ENCODE measurements at places on chromosomes 4 and X.
A peak's percentile ranks its signal among the peaks of the same experiment; 100 is the strongest.

GRCh38 chr4:135249024-135249423 lies 1047.4 kb upstream of the PABPC4L start:
- no peaks in the 10 kb centered on the region for H3K27me3 ChIP-seq
- no peaks in the 10 kb centered on the region for H3K4me1 ChIP-seq
- no peaks in the 10 kb centered on the region for H3K36me3 ChIP-seq
- no peak for DNase-seq
- no peak overlapping the region for H3K27ac ChIP-seq

DNA sequence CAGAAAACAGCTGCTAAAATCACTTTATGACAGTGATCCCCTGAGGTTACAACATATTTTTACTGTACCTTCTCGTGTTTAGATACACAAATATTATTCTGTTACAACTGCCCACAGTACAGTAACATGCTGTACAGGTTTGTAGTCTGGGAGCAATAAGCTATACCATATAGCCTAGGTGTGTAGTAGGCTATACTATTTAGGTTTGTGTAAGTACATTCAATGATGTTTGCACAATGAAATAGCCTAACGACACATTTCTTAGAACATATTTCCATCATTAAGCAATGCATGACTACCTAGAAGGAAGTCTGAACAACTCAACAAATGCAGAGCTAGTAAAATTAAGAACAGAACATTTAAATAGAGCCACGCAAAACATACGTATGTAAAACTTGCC lies 112.7 kb downstream of the ZAR1 start:
- H3K4me3 ChIP-seq: no peak overlapping the region
- no peak overlapping the region for H3K27ac ChIP-seq
- H3K36me3 ChIP-seq: 0 out of 2 replicates have a peak, but pooled peaks cover 1% of the 10 kb centered on the region
- peak; percentile 25 for DNase-seq
- peaks cover 1% of the 10 kb centered on the region for H3K4me1 ChIP-seq

GRCh38 chr4:67897686-67898085 lies 13.9 kb upstream of the TMPRSS11D start:
- no peaks in the 10 kb centered on the region for H3K4me1 ChIP-seq
- DNase-seq: no peak
- H3K27ac ChIP-seq: no peak overlapping the region
- no peaks in the 10 kb centered on the region for H3K36me3 ChIP-seq

GRCh38 chr4:7650606-7651385 lies 216.1 kb upstream of the PSAPL1 start:
- H3K27ac ChIP-seq: no peak overlapping the region
- no peaks in the 10 kb centered on the region for H3K36me3 ChIP-seq
- no peak overlapping the region for H3K4me3 ChIP-seq
- H3K27me3 ChIP-seq: no peaks in the 10 kb centered on the region

GRCh38 chrX:9866633-9867032 lies 80.4 kb downstream of the SHROOM2 start:
- no peak for DNase-seq
- H3K36me3 ChIP-seq: no peaks in the 10 kb centered on the region
- H3K4me3 ChIP-seq: no peak overlapping the region
- no peak overlapping the region for H3K27ac ChIP-seq
- no peaks in the 10 kb centered on the region for H3K27me3 ChIP-seq

DNA sequence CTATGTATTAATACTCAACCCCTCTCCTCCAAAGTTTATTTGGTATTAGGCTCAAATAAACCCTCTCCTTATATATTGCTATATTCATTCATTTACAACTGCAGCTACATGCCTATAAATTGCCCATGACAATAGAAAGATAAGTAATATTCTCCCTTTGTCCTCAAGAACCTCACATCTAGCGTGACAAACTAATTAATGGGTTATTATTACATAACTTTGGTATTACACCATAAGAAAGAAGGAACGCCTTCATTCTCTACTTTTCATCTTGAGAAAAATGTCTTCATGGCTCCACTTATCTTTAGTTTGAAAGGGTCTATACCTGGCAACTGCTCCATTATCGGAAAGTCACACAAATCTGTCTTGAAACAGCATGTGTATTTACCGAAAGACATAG lies 157.7 kb upstream of the RASGEF1B start:
- H3K4me1 ChIP-seq: no peaks in the 10 kb centered on the region
- no peak for DNase-seq
- no peak overlapping the region for H3K27ac ChIP-seq
- no peaks in the 10 kb centered on the region for H3K27me3 ChIP-seq

DNA sequence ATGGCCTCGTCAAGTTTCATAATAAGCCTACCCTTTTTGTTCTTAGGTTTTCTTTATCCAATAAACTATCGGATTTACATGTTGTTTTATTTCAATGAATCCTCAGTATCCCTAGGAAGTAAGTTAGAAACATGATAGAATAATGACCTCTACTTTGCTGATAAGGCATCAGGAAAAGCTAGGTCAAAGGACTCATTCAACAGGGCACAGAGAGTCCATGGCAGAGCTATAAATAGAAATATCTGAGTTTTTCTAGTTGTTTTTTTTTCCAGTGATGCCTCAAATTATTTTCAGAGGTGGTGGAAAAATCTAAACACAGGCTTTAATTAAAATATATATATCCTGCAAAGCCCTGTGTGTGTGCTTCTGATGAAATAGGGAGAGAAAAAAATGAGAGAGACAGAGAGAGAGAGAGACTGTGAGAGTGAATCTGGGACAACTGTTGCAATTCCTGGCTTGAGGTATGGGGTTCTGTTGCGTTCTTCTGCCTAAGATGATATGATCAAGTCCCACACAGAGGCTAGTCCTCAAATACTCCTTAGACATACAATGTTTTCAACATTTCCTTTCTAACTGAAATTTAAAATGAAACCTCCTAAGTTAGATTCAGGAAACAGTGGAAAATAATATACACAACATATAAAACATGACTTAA lies 139.9 kb downstream of the HDX start:
- H3K4me1 ChIP-seq: no peaks in the 10 kb centered on the region
- H3K27me3 ChIP-seq: no peaks in the 10 kb centered on the region
- no peaks in the 10 kb centered on the region for H3K36me3 ChIP-seq
- peak; percentile 19 for DNase-seq

DNA sequence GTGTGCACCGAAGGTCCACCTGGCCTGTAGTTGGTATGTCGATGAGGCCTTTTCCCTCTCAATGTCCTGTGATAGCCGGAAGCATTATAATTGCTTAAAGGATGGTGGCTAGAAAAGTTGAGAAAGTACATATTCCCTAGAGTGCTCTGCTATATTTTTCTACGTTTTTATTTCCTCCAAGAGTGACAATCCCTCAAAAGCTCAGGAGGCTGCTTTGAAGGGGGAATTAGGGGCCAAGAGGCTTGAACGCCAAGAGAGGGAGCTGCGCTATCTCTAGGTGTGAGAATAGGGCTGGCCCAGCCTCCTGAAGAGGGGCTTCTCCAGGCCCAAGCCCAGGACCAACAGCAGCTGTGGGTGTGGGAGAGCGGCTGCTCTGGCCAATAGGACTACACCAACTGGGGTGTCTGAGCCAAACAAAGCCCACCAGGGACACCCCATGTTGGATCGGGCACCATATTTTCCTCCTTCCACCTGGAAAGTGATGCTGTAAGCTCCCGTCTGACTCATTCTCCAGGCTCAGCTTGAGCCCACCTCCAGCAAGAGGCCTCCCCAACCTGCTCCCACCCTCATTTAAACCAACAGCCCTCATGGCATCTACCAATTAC lies 124.0 kb downstream of the IRF2 start:
- DNase-seq: no peak
- H3K27ac ChIP-seq: no peak overlapping the region
- peaks cover 29% of the 10 kb centered on the region for H3K4me1 ChIP-seq

DNA sequence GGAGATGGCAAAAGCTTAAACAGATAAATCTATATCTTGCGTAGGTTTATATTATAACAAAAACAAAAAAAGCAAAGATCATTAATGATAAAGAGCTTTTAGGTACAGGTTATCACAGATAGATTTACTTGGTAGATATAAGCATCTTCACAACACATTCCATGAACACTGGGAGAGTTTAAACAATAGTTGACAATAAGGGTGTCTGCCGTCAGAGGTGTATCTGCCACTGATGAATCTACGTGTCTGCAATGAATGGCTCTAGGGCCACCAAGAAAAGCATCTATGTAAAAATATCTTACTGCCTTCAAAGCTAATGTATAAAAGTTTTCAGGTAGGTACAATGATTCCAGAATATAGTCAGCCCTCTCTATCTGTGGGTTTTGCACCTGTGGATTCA lies 43.7 kb downstream of the RASGEF1B start:
- H3K4me3 ChIP-seq: no peak overlapping the region
- peaks cover 15% of the 10 kb centered on the region for H3K4me1 ChIP-seq
- H3K27me3 ChIP-seq: no peaks in the 10 kb centered on the region
- peaks cover 3% of the 10 kb centered on the region for H3K36me3 ChIP-seq
- H3K27ac ChIP-seq: peak overlapping the region; percentile 31

DNA sequence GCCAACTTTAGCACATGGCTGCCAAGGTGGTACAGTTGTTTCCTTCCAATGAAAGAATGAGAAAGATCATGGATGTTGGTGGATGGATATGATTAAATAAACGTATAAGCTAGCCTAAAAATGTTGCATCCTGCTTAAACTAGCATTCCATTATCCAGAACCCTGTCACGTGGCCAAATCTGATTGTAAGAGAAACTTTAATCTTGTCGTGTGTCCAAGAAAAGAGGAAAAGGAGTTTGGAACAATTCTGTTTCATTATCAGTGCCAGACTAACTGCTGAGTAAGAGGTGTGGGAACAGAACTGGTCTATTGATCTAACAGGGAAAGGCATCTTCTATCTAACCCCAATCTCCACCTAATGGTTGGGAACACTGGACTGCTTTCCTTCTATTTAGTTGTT lies 325.2 kb upstream of the BMP3 start:
- H3K4me1 ChIP-seq: no peaks in the 10 kb centered on the region
- no peaks in the 10 kb centered on the region for H3K36me3 ChIP-seq
- no peak overlapping the region for H3K27ac ChIP-seq
- no peaks in the 10 kb centered on the region for H3K27me3 ChIP-seq
- DNase-seq: no peak

DNA sequence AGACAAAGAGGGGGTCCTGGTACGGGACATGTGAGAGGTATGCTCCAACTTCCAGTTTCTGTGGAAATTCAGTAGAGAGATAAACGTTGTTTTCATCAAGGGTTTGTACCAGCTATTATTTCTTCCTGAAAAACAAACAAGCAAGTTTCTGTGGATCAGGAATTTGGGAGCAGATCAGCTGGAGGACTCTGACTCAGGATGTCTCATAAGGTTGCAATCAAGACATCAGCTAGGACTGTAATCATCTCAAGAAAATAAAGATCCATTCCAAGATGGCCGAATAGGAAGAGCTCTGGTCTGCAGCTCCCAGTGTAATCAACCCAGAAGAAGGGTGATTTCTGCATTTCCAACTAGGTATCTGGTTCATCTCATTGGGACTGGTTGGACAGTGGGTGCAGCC lies 23.5 kb upstream of the NFKB1 start:
- H3K27me3 ChIP-seq: peaks cover 2% of the 10 kb centered on the region
- no peaks in the 10 kb centered on the region for H3K4me1 ChIP-seq
- H3K36me3 ChIP-seq: no peaks in the 10 kb centered on the region
- no peak overlapping the region for H3K4me3 ChIP-seq
- no peak overlapping the region for H3K27ac ChIP-seq

- no peaks in the 10 kb centered on the region for H3K27me3 ChIP-seq
- DNase-seq: no peak
- no peak overlapping the region for H3K4me3 ChIP-seq
- H3K27ac ChIP-seq: no peak overlapping the region
These were observed 55.2 kb downstream of the MMRN1 start for GRCh38 chr4:89949782-89950387.

DNA sequence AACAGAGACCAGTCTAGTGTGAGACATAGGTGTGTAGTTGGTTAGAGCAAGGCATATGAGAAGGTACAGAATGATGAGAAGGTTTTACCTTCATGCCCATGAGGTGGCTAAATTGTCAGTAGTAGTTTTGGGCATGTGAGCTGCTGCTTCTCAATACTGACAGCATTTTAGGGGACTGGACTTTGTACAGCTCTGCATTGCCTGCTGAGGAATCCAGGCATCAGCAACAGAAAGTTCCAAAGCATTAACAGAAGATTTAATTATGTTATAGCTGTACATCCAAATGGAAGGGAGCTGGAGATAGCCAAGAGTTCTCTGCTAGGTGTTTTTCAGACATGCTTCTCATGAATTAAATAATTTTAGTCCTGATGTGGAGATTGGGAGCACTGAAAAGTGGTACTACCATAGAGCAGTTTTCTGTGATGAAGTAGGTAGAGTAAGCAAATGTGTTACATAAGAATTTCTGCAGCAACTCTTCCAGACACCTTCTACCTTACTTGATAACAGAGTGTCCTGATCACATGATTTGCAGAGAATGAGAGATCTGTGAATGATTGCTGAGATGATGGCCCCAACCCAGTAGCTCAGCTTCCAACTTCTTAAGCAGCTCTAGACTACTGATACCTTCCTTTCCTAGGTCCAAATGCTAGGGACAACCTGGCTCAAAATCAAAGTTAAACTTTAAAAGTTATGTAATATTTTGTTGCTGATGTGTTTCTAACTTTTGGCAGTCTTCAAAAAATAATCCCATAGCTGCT lies 30.4 kb downstream of the FNIP2 start:
- H3K4me1 ChIP-seq: peaks cover 7% of the 10 kb centered on the region
- no peak overlapping the region for H3K27ac ChIP-seq
- no peak overlapping the region for H3K4me3 ChIP-seq
- H3K36me3 ChIP-seq: no peaks in the 10 kb centered on the region
- no peaks in the 10 kb centered on the region for H3K27me3 ChIP-seq
- no peak for DNase-seq

GRCh38 chr4:180341926-180342325 lies 1901.3 kb upstream of the TENM3 start:
- no peak overlapping the region for H3K4me3 ChIP-seq
- H3K27me3 ChIP-seq: no peaks in the 10 kb centered on the region
- no peaks in the 10 kb centered on the region for H3K4me1 ChIP-seq
- H3K27ac ChIP-seq: no peak overlapping the region

DNA sequence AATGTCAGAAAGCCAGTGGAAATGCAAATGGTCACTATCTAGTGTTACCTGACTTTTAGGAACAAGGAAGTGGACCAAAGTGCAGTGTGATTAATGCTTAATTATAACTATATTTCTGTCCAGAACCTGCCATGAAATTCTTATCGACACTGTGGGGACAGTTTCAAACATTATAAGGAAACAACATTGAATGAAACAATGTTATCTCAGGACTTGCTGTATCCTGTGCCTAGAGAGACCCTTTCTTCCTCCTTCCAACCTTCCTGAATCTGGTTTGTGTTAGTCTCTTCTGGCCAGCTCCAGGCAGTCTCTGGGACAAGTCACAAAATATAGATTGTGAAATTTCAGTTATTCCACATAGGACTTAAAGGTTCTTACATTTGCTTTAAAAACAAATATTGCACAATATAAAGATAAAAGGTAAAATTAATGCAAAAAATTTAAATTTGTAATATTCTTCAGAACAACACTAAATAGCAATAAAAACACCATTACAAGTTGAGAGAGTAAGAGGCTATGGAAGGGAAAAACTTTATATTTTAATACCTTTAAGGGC lies 203.4 kb downstream of the ZNF674 start:
- H3K4me3 ChIP-seq: no peak overlapping the region
- no peak for DNase-seq
- no peaks in the 10 kb centered on the region for H3K36me3 ChIP-seq
- H3K27me3 ChIP-seq: peaks cover 16% of the 10 kb centered on the region
- no peaks in the 10 kb centered on the region for H3K4me1 ChIP-seq
